Fibroblast of villous mesenchyme (primary cell): ENCODE measurements at places on chromosomes 16 and 17.

DNA sequence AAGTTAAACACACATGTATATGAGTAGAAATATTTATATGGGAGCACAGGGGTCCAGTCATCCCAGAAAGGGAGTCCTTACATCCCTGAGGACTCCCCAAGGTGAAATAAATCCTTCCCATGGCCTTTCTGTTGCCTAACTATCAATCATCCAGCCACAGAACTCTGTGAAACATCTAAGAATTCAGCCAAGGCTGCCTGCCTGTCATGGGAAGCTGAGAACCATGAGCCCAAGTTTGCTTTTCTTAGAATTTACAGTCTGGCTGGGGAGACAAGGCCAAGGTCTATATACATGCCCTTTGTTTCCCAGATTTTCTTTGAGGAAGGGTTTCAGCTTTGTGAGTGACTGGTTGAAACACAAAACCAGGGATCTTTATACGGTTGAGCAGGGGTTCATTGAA, 15.8 kb downstream of the MYL4 start:
- no peak for DNase-seq

DNA sequence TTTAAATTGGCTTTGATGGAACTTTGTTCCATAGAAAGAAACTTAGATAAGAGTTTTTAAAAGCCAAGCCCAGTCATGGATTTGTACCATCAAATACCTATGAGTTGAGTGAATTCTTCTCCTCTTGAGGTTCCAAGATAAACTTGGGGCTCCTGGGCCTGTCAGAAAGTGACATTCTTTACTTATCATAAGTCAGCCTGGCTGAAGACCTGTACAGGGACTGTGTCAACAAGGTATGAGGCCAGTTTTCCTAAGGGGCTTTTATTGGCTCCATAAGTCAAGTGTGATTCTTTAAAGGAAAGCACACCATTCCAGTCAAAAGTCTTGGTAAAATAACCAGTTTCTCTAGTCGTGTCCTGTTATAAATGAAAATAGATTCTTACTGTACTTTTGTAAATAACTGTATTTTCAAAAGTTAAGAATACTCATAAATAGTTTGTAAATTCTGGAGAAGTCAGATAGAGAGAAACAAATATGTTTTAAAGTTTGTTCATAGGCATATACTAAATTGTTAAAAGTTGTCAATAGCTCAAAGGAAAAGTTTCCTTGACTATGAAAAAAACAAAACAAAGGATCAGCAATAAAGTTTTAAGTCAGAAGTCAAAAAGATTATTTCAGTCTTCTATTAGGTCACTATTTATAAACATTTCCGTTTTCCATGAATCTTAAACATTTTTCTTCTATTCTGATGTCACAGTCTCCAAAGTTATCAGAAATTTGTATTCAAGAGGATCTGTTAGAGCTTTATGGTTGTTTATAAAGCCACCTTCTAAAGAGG, 22.5 kb upstream of the MYO1D start:
- no peak for DNase-seq

GRCh38 chr16:4309833-4310266, 6.0 kb upstream of the GLIS2 start:
- DNase-seq: peak; percentile 89

- no peak for DNase-seq
These were observed 15.5 kb downstream of the HIC1 start for GRCh38 chr17:2070241-2071023.

DNA sequence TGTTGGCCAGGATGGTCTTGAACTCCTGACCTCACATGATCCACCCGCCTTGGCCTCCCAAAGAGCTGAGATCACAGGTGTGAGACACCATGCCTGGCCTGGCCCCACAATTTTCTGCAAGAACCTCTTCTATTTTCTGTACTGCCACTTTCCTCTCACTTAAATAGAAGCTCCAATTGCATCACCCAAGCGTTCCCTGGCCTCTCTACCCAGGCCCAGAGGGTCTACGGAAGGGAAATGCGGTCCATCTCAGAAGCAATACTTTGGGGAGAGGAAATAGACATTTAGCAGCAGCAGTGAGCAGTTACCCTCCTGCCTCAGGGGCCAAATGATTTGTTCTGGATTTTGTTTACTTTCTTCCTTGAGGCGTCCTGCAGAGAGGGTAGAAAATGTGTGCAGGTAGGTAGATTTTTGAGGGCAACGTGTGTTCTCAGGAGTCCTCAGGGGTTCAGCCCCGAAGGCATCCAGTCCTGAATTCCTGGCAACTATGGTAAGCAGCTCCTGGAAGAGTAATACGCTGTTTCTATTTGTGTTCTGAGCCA, 11.0 kb downstream of the SLC6A4 start:
- DNase-seq: no peak

DNA sequence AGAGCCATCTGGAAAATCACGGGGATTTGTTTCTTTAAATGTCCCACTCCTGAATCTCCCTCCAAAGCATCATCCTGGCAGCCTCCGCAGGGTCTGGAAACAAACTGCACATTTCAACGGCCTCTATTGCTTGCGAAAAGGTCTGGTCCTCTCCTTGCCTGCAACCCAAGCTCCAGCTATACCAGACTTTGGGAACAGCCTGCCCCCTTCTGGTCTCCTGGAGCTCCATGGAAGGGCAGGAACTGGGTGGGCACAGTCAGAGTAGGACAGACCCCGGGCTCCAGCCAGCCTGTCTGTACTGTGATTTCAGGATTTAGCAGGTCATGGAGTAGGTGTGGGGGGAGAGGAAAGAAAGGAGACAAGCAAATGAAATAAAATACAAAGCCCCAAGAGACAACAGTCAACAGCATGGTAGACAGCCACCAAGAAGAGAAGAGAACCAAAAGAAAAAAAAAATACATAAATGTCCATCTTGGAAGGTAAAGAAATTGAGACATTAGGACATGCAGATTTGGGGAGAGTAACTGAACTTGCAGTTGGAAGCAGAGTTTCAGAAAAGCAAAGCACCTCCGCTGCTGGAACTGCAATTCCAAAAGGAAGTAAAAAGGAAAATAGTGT, 2.7 kb downstream of the XYLT1 start:
- peak; percentile 66 for DNase-seq

- DNase-seq: no peak
These were observed at the start of gene DERL2 for GRCh38 chr17:5485270-5486205. Gene DERL2 (minus strand): TSS chr17:5486178. CDS start chr17:5486161, 17 bp downstream.
